ENCODE measurements at places on chromosomes 2 and 18. TPM values are rescaled to one million over a fixed set of nuclear protein-coding genes. Genes with fewer than 3 reads are reported as not detected.

- no peak for DNase-seq
Measured at GRCh38 chr2:19806131-19806530, 95.7 kb downstream of the TTC32 start.

FKBP1B gene
- 3.2 TPM for total RNA-seq

DNA sequence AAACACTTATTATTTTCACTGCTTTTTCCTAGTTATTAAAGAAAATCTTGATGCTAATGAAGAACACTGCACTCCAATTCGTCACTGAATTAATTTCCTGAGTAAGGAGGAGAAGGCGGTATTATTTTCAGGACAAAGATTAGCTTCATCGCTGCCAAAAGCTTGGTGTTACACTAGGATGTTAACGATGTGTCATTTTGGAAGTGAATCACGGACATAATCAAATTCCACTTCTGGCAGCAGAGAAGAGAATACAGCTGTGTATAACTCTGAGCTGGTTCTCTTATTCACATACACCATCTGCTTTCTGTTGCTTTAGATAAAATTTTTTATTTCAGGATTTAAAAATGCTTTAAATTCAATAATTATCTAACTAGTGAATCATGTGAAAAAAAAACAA lies 74.1 kb downstream of the SCG2 start:
- no peak for DNase-seq

- DNase-seq: no peak
Measured at GRCh38 chr2:39304200-39304599, 60.4 kb upstream of the CDKL4 start.

COLEC12 gene
- total RNA-seq: 8.3 TPM

DNA sequence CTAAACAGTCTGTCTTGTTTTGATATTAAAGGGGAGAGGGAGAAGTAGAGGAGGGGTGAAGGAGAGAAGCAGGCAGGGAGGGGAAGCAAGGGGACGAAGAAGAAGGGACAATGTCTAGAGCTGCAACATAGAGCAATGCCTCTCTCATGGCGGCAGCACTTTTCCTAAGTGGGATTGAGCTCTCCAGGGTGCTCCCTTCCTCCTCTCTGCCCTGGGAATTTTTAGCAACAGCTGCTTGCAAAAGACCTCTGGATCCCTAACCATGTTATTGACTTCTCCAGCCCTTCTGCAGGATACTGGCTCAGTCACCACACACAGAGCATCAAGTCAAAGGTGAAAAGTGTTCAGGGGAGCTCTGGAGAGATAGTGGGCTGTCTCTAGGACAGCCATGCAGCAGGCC lies 734.9 kb downstream of the EPHA4 start:
- no peak for DNase-seq

DNA sequence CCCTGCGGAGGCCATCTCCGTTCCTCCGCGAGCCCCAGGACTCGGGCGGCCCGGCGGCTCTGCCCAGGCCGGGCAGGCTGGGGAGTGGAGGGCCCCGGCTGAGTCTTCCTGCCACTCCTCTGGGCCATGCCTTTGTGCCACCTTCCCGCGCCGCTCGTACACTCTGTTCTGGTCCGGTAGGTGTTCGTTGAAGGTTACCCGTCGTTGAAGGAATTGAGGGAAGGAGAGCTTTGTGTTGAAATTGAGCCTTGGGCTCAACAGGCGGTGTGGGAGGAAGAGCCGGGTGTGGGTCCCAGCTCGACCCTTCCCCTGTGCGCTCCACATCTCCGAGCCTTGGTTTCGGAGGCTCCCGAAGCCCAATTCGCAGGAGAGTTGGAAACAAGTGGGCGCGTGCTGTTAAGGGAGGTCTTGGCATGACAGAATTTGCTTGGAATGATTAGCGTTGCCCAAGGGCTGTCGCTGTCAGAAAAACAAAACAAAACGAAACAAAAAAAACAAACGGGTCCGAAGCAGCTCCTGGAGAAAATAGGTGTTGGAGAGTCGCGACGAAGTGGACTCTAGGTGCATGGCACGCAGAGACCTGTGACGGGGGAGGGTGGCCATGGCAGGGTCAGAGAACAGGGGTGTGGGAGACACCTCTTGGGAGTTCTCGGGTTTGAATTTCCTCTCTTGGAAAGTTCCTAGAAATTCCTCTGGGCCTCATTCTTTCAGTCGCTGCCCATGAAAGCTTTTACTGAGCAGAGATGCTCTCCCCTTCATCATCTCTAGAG lies 1.2 kb upstream of the MZT2A start:
- DNase-seq: no peak

GRCh38 chr2:95298486-95299111 lies 1.5 kb downstream of the KCNIP3 start:
- DNase-seq: no peak

GRCh38 chr2:47651296-47651695 lies 131.6 kb upstream of the MSH6 start:
- DNase-seq: no peak

DNA sequence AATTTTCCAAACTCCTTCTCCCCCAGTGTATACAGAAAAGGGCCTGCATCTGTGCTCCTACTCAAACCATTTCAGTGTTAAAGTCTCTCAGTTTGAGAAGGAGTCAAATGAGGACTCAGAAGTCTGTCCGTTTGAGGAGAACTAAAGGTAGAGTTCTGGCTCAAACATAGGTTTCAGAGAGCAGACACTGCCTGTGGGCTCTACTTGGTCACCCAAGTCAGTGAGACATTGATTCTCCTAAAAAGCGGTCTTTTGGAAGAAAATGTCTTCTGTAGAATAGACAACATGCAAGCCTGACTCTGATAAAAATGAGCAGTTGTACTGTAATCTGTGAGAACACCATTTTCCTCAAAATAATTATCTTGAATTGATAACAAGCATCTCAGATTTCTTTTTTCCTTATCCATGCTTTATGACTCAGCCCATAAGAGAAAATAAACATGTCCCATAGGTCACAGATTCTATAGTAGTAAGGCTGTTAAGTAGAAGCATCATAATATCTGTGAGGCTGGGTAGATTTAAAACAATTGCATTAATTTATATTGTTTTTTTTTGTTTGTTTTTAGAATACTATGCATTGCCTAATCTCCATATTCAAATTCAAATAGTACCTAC lies 82.8 kb downstream of the ASXL3 start:
- no peak for DNase-seq

EGR4 gene
- not detected for total RNA-seq

GRCh38 chr2:217856871-217857270 lies 145.9 kb downstream of the TNS1 start:
- DNase-seq: no peak

GRCh38 chr2:55138014-55138881 lies 88.0 kb upstream of the RTN4 start:
- DNase-seq: no peak

DNA sequence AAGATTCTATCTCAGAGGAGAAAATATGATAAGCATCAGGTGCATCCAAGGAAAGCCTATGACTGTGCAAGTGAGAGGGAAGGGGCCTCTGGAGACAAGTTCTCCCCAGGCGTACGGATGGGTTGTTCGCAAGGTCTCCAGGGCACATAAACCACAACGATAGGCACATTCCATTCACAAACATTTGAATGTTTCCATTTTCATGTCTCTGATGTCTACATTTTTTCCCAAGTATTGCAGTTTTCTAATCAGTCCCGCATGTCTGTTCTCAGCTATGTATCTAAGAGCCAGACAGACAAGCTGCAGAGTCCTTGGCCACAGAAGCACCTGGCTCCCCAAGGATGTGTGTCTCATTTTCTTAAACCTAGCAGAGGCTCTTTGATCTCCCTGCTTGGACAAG lies 28.0 kb downstream of the OSR1 start:
- DNase-seq: no peak

- no peak for DNase-seq
Measured at GRCh38 chr2:166468124-166469024, 25.7 kb downstream of the SCN7A start.

DNA sequence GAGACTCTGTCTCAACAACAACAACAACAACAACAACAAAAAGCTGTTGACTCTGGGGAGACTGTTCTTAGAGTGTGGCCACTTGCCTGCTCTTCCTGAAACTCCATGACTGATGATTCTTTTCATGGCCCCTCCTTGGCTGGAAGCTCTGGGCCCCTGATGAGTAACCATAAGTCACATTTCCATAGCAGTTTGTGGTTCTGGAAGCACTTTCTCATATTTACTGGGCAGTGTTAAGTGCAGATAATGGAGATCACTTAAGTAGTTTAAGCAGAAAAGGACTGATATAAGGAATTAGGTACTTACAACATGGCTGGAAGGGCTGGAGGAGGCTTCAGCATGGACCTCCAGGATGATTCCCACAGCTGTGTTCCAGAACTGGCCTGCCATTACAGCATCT lies 147.3 kb upstream of the DLX2 start:
- no peak for DNase-seq

FMNL2 gene
- 6.4 TPM for total RNA-seq

GRCh38 chr2:46267616-46268015 lies 29.6 kb upstream of the EPAS1 start:
- DNase-seq: no peak

- DNase-seq: no peak
Measured at GRCh38 chr2:78109272-78109671, 587.1 kb upstream of the LRRTM4 start.

GPBAR1 gene
- total RNA-seq: 0.67 TPM

GRCh38 chr2:74777161-74777900 lies 56.6 kb upstream of the HK2 start:
- DNase-seq: no peak

DNAH6 gene
- 0.22 TPM for total RNA-seq

LCT gene
- not detected for total RNA-seq

TDRD15 gene
- not detected for total RNA-seq

- no peak for DNase-seq
Measured at GRCh38 chr2:63662028-63662804, 73.5 kb downstream of the MDH1 start.

GRCh38 chr2:88967844-88968243 lies 276.4 kb downstream of the RPIA start:
- no peak for DNase-seq

- DNase-seq: no peak
Measured at GRCh38 chr18:78896111-78896905, 83.3 kb upstream of the SALL3 start.

- no peak for DNase-seq
Measured at GRCh38 chr2:232229911-232230310, 148.6 kb upstream of the ALPP start.

GRCh38 chr2:201942531-201942930 lies 91.1 kb upstream of the FZD7 start:
- no peak for DNase-seq

GRCh38 chr2:242060212-242060835 lies 190.8 kb downstream of the RTP5 start:
- no peak for DNase-seq

GRCh38 chr18:78780719-78781600 lies 198.7 kb upstream of the SALL3 start:
- no peak for DNase-seq

GRCh38 chr2:204669382-204669781 lies 124.1 kb downstream of the PARD3B start:
- DNase-seq: no peak

DNA sequence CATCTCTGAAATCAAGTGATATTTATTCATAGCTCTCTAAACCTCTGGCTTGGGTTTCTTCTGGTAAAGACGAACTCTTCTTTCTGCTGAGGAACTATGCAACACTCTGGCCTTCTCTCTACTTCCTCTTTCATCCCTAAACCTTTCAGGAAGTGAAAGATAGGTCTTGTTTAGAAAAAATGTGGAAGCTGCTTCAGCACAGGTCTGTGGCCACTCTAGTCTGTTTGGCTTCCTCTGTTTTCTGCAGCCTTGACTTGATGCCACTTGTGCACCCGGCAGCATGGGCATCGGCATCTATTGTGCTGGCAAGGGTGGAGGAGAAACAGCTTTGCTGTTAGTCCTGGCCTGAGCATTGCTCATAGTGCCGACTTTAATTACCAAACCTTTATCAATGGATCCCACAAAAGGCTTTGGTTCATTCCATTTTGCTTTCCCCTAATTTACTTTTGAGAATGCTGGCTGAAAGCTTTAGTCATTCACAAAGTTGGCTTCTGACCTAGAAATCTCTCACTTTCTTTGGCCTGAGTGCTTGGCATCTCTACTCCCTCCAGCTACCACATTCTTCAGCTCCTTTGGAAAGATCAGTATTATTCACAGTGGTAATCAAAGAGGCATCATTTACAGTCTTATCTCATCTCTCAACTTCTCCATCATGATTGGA lies 32.0 kb upstream of the GPR39 start:
- no peak for DNase-seq

GRCh38 chr18:50034029-50034428 lies 160.9 kb downstream of the MYO5B start:
- no peak for DNase-seq

DNA sequence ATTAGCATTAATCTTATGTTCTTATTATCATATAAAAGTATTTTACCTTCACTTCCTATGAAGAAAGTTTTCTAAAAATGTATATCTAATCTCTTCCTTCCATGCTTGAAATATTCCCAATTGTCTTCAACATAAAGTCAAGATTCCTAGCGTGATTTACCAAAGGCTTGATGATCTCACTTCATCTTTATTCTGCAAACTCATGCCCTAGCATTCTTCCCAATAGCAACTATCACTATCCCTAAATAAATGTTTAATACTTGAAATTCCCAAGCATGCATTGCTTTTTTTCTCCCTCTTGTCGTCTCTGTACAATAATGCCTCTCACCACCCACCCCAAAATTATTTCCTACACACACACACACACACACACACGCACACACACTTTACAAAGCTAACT lies 125.8 kb downstream of the VWC2L start:
- DNase-seq: no peak

IL36G gene
- not detected for total RNA-seq

DNA sequence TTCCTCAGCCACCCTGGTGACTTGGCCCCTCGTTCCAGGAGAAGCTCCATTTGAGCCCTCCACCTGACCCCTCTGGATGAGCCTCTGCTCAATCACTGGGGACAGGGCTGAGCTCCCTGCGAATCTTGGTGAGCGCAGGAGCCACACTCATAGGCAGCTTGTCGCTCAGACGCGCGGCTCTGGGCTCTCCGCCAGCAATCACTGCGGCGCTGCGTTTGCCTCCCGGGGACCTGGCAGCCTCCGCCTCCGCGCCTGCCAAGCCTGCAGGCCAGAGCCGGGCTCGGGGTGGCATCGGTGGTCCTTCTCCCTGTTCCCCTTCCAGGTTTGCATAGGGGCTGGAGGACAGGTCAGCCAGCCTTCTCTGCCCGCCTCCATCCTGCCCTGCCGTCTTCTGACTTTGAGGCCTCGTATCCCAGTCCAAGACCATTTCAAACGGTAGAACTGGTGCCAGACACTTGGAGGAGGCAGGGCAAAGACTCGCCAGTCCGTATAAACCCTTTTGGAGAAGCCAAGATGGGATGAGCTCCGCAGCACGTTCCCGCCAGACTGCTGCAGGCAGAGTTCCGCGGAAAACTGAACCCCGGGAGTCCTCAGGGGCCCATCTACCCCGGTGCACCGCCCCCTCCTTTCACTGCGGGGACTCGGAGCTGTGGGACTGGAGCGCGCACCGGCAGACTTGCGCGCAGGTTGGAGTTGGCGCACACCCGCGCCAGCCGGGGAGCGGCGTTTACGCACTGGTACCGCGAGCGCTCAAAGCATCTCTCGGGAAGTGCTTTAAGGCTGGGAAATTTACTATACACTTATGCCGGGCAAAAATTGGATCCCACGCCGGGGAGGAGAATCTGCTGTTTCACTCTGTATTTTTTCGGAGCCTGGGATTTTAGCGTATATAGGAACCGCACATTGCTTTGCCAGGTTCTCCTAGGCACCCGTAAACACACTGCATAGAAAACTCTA lies 1.1 kb upstream of the TACR1 start:
- peak; percentile 82 for DNase-seq

SCN2A gene
- total RNA-seq: 0.30 TPM

All from left ventricle myocardium superior (tissue), 1 donor.